ENCODE measurements at places on chromosomes 2 and 18. TPM values are rescaled to one million over a fixed set of nuclear protein-coding genes. Genes with fewer than 3 reads are reported as not detected.
A peak's percentile ranks its signal among the peaks of the same experiment; 100 is the strongest.

The SOS1 gene
- total RNA-seq, result 54.5 TPM

The ARHGAP15 gene
- total RNA-seq, result 0.38 TPM

The TWIST2 gene
- 18.6 TPM for total RNA-seq

The FMNL2 gene
- total RNA-seq, result 50.2 TPM

The TANC1 gene
- 134 TPM for total RNA-seq

DNA sequence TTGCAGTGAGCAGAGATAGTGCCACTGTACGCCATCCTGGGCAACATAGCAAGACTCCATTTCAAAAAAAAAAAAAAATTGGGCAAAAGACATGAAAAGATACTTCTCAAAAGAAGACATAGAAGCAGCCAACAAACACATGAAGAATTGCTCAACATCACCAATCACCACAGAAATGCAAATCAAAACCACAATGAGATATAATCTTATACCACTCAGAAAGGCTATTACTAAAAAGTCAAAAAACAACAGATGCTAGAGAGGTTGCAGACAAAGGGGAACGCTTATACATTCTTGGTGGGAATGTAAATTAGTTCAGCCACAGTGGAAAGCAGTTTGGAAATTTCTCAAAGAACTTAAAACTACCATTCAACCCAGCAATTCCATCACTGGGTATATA, 43.1 kb upstream of the CHAC2 start:
- H3K4me3 ChIP-seq, result no peak overlapping the region
- H3K36me3 ChIP-seq, result peaks cover 57% of the 10 kb centered on the region
- H3K27ac ChIP-seq, result no peak overlapping the region
- no peaks in the 10 kb centered on the region for H3K4me1 ChIP-seq
- DNase-seq, result no peak

DNA sequence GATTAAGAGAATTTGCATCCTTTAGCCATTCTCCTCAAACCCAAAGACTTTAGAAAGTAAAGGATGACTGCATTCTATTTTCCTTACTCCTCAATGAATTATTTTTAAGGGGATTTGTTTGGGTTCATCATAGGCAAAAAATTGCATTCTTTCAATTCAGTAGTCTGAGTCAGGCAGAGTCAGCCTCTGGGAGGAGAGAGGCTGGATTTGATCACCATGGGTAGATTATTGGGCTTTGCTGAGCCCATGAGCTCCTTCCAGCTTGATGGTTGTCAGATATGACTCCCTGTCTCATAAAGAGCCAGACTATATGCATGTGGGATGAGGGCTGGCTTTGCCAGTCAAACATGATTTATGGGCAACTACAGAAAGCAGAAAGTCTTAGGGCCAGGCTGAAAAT, 101.2 kb downstream of the KCNS3 start:
- no peak for DNase-seq
- no peaks in the 10 kb centered on the region for H3K4me1 ChIP-seq
- no peaks in the 10 kb centered on the region for H3K36me3 ChIP-seq
- no peaks in the 10 kb centered on the region for H3K27me3 ChIP-seq

DNA sequence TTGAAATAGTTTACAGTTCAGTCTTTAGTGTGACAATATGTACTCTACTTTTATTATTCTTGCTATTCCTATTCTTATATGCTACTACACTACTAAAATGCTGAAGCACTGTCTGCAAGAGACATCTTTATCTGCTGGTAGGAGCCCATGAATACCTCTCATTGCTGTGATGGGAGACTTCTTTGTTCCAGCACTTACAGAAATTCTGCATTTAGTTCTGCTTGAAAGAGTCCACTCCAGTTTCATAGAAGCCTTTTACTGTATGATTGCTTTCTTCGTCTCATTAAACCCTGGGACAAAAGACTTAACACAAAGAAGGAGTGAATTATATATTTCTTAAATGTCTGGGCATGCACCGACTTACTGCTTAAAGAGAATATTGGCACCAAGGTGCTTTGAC, 272.7 kb downstream of the CD226 start:
- H3K4me3 ChIP-seq, result no peak overlapping the region
- H3K4me1 ChIP-seq, result peaks cover 3% of the 10 kb centered on the region
- DNase-seq, result no peak
- no peaks in the 10 kb centered on the region for H3K36me3 ChIP-seq

DNA sequence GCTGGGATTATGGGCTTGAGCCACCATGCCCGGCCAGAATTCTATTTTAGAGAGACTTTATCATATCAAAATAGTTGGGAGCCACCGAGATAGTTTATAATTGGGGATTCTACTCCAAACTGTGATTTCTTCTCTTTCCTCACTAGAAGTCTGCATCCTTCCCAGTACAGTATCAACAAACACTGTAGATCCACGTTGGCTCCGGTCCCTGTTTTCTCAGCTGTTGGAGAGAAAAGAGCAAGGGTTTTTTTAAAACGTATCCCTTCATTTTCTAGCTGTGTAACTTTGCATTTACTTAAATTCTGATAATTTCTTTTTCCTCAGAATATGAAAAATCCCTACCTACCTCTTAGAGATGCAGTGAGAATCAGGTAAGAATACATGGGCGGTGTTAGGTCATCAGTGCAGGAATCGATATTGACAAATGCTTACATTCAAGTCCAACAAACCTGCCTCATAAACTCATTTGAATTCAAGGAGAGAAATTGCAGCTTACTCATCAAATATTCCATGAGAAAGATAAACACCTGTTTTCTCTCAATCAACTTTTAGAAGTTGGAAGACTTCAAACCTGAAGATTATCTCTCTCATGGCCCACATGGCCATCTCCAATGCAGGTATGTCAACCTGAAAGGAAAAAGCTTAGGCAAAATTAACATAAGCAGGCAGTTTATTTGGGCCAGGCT, 17.7 kb upstream of the PDCL3 start:
- H3K27ac ChIP-seq, result no peak overlapping the region
- H3K36me3 ChIP-seq, result no peaks in the 10 kb centered on the region
- no peak for DNase-seq
- peaks cover 8% of the 10 kb centered on the region for H3K27me3 ChIP-seq
- no peaks in the 10 kb centered on the region for H3K4me1 ChIP-seq

- DNase-seq, result no peak
- H3K27me3 ChIP-seq, result no peaks in the 10 kb centered on the region
- H3K4me1 ChIP-seq, result peaks cover 3% of the 10 kb centered on the region
- no peak overlapping the region for H3K27ac ChIP-seq
Measured at GRCh38 chr2:33673937-33674336, 74.8 kb upstream of the FAM98A start.

- H3K27ac ChIP-seq, result no peak overlapping the region
- H3K4me3 ChIP-seq, result no peak overlapping the region
- peaks cover 40% of the 10 kb centered on the region for H3K4me1 ChIP-seq
Measured at GRCh38 chr2:168244318-168244717, 3.1 kb downstream of the STK39 start.

- DNase-seq, result no peak
- no peaks in the 10 kb centered on the region for H3K27me3 ChIP-seq
- H3K36me3 ChIP-seq, result peaks cover 18% of the 10 kb centered on the region
Measured at GRCh38 chr2:69166812-69167468, 154.0 kb downstream of the ANTXR1 start.

- H3K4me1 ChIP-seq, result peaks cover 7% of the 10 kb centered on the region
- no peak overlapping the region for H3K27ac ChIP-seq
Measured at GRCh38 chr2:24456599-24457556, 34.2 kb upstream of the NCOA1 start.

DNA sequence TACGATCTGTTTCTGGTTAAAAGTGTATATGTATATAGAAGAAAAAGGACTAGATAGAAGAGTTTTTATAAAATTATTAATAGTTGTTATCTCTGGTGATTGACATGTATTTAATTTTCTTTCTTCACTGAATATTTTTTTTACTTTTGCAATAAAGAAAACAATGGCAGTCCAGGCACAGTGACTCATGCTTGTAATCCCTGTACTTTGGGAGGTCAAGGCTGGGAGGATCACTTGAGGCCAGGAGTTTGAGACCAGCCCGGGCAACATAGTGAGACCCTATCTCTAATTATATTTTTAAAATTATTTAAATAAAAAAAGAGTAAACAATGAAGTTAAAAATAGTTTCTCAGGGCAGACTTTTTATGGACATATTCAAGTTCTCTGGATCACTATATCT, 114.7 kb downstream of the FAM117B start:
- H3K27ac ChIP-seq, result no peak overlapping the region
- H3K4me3 ChIP-seq, result no peak overlapping the region
- peaks cover 38% of the 10 kb centered on the region for H3K36me3 ChIP-seq
- no peaks in the 10 kb centered on the region for H3K27me3 ChIP-seq
- no peaks in the 10 kb centered on the region for H3K4me1 ChIP-seq

GRCh38 chr2:215529271-215529670, 93.4 kb upstream of the FN1 start:
- H3K4me3 ChIP-seq, result no peak overlapping the region
- H3K36me3 ChIP-seq, result peaks cover 5% of the 10 kb centered on the region
- H3K27me3 ChIP-seq, result no peaks in the 10 kb centered on the region
- no peak overlapping the region for H3K27ac ChIP-seq

DNA sequence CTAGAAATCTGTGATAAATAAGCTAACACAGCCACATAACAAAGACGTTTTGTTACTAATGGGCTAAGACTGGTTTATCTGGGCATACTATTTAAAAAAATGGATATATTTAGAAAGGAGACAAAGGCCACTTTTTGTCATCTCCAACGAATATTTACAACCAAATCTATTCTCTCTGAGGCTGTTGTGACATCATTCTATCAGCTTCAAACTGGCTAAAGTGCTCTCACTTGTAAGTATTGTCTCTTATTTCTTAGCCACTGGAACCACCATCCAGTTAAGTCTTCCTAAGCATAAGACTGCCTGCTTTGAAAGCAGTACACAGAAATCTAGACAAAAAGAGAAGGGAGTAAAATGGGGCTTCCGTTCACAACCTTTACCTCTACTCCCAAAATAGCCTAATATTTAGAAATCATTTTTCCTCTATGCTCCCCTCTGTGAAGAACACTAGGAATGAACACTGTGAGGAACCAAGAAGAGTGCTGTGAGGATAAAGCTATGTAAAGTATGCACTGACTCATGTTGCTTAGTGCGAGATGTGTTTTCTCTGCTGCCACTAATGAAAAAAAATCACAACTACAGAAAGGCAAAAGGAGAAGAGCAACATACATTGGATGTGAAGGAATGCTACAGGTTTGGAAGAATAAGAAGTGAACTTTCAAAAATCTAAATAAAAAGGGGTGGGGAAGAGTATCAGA, 264.1 kb downstream of the EXOC6B start:
- H3K36me3 ChIP-seq, result peaks cover 9% of the 10 kb centered on the region
- H3K4me3 ChIP-seq, result peak overlapping the region; percentile 1
- H3K27ac ChIP-seq, result peak overlapping the region; percentile 92
- H3K4me1 ChIP-seq, result peaks cover 67% of the 10 kb centered on the region
- no peak for DNase-seq
- H3K27me3 ChIP-seq, result no peaks in the 10 kb centered on the region

- no peak overlapping the region for H3K27ac ChIP-seq
- H3K27me3 ChIP-seq, result peaks cover 2% of the 10 kb centered on the region
- H3K36me3 ChIP-seq, result no peaks in the 10 kb centered on the region
- DNase-seq, result no peak
- peaks cover 2% of the 10 kb centered on the region for H3K4me1 ChIP-seq
- H3K4me3 ChIP-seq, result no peak overlapping the region
Measured at GRCh38 chr2:147679955-147680531, 164.8 kb upstream of the ACVR2A start.

- H3K4me1 ChIP-seq, result peaks cover 5% of the 10 kb centered on the region
- no peak for DNase-seq
- peaks cover 14% of the 10 kb centered on the region for H3K36me3 ChIP-seq
- no peaks in the 10 kb centered on the region for H3K27me3 ChIP-seq
- no peak overlapping the region for H3K4me3 ChIP-seq
Measured at GRCh38 chr18:23274638-23275482, 139.6 kb downstream of the CABLES1 start.

- H3K27me3 ChIP-seq, result no peaks in the 10 kb centered on the region
- no peak overlapping the region for H3K4me3 ChIP-seq
- no peak overlapping the region for H3K27ac ChIP-seq
- peaks cover 14% of the 10 kb centered on the region for H3K36me3 ChIP-seq
- H3K4me1 ChIP-seq, result no peaks in the 10 kb centered on the region
Measured at GRCh38 chr18:70028734-70029133, 81.1 kb upstream of the CD226 start.

GRCh38 chr2:234596696-234597575, 100.1 kb upstream of the ARL4C start:
- no peak overlapping the region for H3K27ac ChIP-seq
- no peak overlapping the region for H3K4me3 ChIP-seq
- H3K36me3 ChIP-seq, result no peaks in the 10 kb centered on the region
- DNase-seq, result no peak
- no peaks in the 10 kb centered on the region for H3K4me1 ChIP-seq

DNA sequence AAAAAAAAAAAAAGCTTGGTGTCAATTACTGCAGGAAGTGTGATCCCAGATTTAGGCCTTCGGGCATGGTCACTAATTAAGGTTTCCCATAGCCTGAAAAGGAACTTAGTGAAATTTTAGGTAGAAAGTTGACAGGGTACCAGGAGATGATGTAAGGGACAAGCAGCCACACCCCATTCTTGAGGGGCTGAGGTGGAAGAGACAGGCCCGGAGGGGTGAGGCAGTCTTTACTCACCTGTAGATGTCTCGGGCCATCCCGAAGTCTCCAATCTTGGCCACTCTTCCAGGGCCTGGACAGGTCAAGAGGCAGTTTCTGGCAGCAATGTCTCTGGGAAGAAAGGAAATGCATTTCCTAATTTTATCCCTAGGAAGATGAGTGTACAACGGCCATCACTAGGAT, 94.3 kb downstream of the CLIP4 start:
- H3K4me3 ChIP-seq, result no peak overlapping the region
- peaks cover 11% of the 10 kb centered on the region for H3K27me3 ChIP-seq
- H3K36me3 ChIP-seq, result no peaks in the 10 kb centered on the region

DNA sequence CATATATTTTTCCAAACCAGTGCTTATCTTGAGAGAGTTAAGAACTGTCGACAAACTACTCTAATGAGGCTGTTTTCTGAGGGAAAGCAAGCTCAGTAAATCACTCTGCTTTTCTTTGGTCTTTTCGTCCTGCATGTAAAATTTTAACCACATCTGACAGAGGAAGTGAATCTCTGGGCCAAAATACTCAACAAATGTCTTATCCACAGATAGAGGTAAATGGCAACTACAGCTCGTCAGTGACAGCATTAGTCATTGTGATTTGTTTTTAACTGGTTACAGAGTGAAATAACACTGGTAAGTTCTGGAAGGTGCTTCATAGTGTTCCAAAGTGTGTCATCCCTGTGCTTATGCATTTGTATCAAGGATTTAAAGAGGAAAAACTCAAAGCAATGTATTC, 82.6 kb upstream of the SLC8A1 start:
- H3K36me3 ChIP-seq, result no peaks in the 10 kb centered on the region
- peak overlapping the region; percentile 57 for H3K27ac ChIP-seq
- H3K4me3 ChIP-seq, result no peak overlapping the region
- no peak for DNase-seq

GRCh38 chr18:14768241-14768640, 20.3 kb downstream of the ANKRD30B start:
- no peak overlapping the region for H3K27ac ChIP-seq
- no peak overlapping the region for H3K4me3 ChIP-seq
- DNase-seq, result no peak
- no peaks in the 10 kb centered on the region for H3K36me3 ChIP-seq
- no peaks in the 10 kb centered on the region for H3K27me3 ChIP-seq

DNA sequence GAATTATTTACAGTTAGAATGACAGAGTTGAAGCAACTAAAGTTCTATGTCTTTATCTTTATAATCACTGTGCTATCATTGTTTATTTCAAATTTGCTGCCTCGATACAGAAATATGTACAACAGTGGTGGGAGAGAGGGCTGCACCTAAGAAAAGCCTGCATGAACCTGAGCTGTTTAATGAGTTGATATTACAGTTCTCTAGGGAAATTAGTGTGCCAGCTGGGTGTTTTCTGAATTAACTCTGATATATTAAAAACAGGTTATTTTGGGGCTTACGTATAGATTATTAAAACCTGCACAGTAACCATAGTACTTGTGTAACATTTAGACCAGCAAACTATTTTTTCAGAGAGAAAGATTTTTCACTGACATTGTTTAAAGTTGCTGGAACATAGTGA, 750.5 kb upstream of the DDX18 start:
- no peak overlapping the region for H3K27ac ChIP-seq
- no peaks in the 10 kb centered on the region for H3K36me3 ChIP-seq
- peaks cover 3% of the 10 kb centered on the region for H3K4me1 ChIP-seq
- H3K27me3 ChIP-seq, result no peaks in the 10 kb centered on the region
- no peak for DNase-seq

All from mesothelial cell of epicardium (in vitro differentiated cells).